ENCODE measurements at places on chromosomes 12 and 14. TPM values are rescaled to one million over a fixed set of nuclear protein-coding genes. Genes with fewer than 3 reads are reported as not detected.

NRIP2 gene
- total RNA-seq: not detected

C14orf180 gene
- not detected for total RNA-seq

LIMA1 gene
- total RNA-seq: 6.8 TPM

NELL2 gene
- not detected for total RNA-seq

ACACB gene
- total RNA-seq: 6.0 TPM

MGP gene
- total RNA-seq: 0.06 TPM

SERPINA10 gene
- total RNA-seq: not detected

HRK gene
- total RNA-seq: 0.50 TPM

KLRD1 gene
- not detected for total RNA-seq

KDM5A gene
- 17.0 TPM for total RNA-seq

KCNC2 gene
- not detected for total RNA-seq

OTX2 gene
- not detected for total RNA-seq

FAM90A1 gene
- 0.07 TPM for total RNA-seq

SLC41A2 gene
- 21.9 TPM for total RNA-seq

OAS2 gene
- total RNA-seq: 0.22 TPM

GALNT6 gene
- total RNA-seq: 3.0 TPM

RGS6 gene
- not detected for total RNA-seq

SERPINA5 gene
- 0.29 TPM for total RNA-seq

SPTB gene
- 0.86 TPM for total RNA-seq

TMEM132C gene
- total RNA-seq: not detected

NUP107 gene
- 58.8 TPM for total RNA-seq

CLEC7A gene
- not detected for total RNA-seq

CNTN1 gene
- total RNA-seq: 64.6 TPM

NYNRIN gene
- total RNA-seq: 0.15 TPM

TMEM63C gene
- 1.6 TPM for total RNA-seq

RIPK3 gene
- total RNA-seq: not detected

PRIMA1 gene
- total RNA-seq: 0.40 TPM

GLT8D2 gene
- 0.28 TPM for total RNA-seq

RDH5 gene
- total RNA-seq: 2.6 TPM

RNASE1 gene
- 0.35 TPM for total RNA-seq

SMCO3 gene
- not detected for total RNA-seq

BDKRB2 gene
- 3.4 TPM for total RNA-seq

KCNJ8 gene
- total RNA-seq: 0.41 TPM

MYBPC1 gene
- total RNA-seq: not detected

PRR4 gene
- 1.5 TPM for total RNA-seq

STXBP6 gene
- 2.2 TPM for total RNA-seq

LRTM2 gene
- not detected for total RNA-seq

GEMIN2 gene
- 33.8 TPM for total RNA-seq

SLCO1C1 gene
- total RNA-seq: 0.10 TPM

KERA gene
- not detected for total RNA-seq

GPD1 gene
- total RNA-seq: 0.19 TPM

MSI1 gene
- total RNA-seq: 1.5 TPM

SLC25A29 gene
- total RNA-seq: 9.9 TPM

DIABLO gene
- total RNA-seq: 76.0 TPM

OTOGL gene
- total RNA-seq: not detected

BRF1 gene
- total RNA-seq: 28.9 TPM

ADAMTS20 gene
- not detected for total RNA-seq

TAS2R10 gene
- total RNA-seq: not detected

AVPR1A gene
- not detected for total RNA-seq

ZNF664 gene
- 59.4 TPM for total RNA-seq

OR11H6 gene
- not detected for total RNA-seq

Data from A549 treated with CpdA at 1 μM for 4 hours (cell line).